NCI-H1417 (cell line): ENCODE measurements at places on chromosomes 6 and 20.

- no peak for DNase-seq
Observed at GRCh38 chr6:105196076-105196475, 16.3 kb upstream of the POPDC3 start.

DNA sequence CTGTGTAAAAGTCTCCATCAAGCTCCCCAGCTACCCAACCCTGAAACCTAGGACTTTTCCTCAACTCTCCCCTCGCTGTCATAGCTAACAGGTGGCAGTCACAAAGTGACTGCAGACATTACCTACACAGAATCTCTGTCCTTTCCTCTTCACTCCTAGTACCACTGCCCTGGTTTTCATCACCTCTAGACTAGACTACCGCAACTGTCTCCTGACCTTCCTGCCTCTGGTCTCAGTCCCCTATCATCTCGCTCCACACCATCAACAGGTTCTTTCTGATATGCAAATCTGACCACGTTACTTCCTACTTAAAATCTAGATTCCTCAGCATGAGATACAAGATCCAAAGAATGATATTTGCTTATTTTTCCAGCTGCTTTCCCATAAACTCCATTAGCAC lies 93.8 kb downstream of the SMLR1 start:
- DNase-seq: no peak

DNA sequence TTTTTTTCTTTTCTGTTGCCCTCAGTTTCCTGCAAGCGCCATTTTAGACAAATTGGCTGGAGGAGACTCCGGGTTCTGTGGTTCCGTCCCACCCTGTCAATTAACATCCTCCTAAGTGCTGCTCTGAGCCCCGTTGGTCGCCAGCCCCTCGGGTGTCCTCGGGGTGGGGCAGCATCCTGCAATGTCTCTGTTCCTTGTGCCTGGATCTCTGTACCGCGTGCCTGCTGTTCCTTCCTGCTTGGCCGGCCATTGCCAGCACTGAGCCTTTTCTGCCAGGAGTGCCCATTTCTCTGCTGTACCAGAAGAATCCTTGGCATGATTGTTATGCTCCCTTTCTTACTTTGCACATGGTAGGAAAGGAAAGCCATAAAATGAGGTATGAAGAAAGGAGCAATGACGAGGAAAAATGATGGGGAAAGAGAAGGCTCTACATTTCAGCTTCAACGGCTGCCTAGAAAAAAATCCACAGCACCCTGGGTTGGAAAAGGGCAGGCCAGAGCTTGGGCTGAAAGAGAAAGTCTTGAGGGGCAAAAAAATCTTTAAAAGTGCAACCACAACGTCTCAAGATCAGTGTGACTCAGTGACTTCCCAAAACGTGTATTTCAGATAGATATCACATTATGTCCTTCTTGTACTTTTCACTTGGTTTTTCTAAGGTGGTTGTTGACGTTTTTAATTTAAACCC lies 256.7 kb downstream of the CLIC5 start:
- DNase-seq: no peak

GRCh38 chr6:33108307-33108706 lies 32.5 kb downstream of the HLA-DPB1 start:
- DNase-seq: no peak

DNA sequence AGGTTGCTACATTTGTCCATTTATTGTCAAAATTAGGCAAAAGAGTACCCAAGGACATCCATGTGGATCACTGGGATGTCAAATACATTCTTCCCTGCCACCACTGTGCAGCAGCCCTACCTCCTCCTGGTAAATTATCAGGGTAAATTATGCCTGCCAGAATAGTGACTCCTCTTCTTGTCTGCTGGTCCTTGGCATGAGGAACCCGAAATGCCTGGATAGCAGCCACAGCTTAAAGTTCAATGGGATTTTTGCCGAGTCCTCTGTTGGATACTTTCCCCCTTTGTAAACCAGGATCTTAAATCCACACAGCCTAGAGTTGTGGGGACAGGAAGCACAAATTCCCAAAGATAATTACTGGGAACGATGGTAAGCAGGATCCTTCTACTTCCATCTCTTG lies 173.3 kb downstream of the RFX6 start:
- no peak for DNase-seq

DNA sequence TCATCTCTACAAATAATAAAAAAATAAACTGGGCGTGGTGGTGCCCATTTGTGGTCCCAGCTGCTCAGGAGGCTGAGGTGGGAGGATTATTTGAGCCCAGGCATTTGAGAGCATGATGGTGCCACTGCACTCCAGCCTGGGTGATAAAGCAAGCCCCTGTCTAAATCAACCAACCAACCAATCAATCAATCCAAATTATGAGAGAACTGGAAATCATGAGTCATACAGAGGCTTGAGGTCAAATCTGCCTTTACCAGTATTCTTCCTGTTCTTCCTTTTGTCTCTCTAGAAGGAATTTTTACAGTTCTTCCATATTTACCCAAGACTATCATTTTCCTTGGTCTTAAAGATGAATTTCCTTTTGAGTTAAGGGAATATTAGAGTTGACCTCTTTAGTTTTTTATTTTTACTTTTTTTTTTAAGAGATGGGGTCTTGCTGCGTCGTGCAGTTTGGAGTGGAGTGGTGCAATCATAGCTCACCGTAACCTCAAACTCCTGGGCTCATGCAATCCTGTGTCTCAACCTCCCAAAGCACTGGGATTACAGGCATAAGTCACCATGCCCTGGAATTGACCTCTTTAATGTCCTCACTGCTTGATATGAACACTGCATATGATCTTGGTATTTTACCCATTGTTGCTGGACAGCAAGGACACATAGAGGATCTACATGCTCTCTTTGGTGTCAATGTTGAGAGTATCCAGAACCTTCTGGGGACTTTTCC lies 44.1 kb upstream of the TXNDC5 start:
- no peak for DNase-seq

DNA sequence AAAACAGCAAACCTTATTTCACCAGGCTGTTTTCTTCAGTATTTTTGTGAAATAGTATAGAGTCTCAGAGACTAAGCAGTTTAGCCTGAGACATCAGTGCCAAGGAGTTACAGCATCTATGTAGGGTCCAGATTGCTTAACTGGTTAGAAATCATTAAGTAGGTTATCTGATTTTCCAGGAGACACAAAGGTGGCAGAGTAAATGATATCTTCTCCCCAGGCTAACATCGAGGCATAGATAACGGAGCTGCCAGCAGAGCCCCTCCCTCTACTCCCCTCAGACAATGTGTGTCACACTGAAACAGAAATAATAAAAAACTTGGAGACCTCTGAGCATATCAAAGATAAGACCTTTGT lies 473.0 kb upstream of the CITED2 start:
- DNase-seq: no peak

DNA sequence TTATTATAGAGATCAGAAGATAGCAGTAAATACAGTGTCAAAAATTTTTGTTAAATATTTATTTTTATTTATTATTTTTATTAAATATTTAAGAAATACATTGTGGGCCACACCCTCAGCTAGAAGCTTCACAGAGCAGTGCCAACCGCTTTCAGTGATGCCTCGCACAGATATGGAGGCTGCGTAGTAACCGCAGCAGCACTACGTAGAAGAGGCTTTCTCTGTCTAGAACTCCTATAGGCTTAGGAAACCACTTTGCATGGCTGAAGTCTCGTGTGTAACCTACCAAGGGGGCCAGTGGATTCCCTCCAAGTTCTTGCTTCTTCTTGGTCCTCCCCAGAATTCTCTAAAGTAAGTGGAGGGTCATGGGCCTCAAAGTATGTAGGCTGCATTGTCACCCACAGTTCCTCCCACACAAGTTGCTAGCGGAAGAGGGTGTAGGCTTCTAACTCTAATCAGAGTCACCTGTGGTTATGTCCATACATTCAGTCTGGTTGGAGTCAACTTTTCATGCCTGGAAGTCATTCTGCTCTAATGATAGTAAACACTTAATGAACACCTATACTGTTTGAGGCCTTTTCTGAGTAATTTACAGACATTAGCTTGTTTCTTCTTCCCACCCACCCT lies 285.6 kb downstream of the CDKAL1 start:
- no peak for DNase-seq

- DNase-seq: peak; percentile 48
Observed at GRCh38 chr6:75349262-75349984, 64.8 kb upstream of the TMEM30A start.

DNA sequence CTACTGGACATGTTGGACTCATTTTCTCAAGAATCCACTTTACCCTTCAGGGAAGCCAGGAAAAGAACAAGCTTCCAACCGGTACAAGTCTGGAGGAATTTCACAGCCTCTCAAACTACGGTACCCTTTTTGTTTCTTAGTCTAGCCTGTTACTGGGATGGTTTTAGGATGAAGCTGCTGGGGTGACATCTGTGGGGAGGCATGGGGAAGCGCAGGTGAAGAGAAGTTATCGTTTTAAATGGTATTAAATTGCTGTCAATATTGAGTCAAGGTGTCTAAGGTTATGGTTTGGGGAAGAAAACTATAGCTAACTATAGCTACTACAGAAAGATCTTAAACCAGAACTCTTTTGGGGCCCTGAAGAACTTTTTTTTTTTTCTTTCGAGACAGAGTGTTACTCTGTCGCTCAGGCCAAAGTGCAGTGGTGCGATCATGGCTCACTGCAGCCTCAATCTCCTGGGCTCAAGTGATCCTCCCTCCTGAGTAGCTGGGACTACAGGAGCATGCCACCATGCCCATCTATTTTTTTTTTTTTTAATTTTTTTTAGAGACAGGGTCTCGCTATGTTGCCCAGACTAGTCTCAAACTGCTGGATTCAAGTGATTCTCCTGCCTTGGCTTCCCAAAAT lies 128.7 kb downstream of the RIN2 start:
- DNase-seq: no peak

- DNase-seq: no peak
Observed at GRCh38 chr6:20927130-20927860, 393.0 kb downstream of the CDKAL1 start.

DNA sequence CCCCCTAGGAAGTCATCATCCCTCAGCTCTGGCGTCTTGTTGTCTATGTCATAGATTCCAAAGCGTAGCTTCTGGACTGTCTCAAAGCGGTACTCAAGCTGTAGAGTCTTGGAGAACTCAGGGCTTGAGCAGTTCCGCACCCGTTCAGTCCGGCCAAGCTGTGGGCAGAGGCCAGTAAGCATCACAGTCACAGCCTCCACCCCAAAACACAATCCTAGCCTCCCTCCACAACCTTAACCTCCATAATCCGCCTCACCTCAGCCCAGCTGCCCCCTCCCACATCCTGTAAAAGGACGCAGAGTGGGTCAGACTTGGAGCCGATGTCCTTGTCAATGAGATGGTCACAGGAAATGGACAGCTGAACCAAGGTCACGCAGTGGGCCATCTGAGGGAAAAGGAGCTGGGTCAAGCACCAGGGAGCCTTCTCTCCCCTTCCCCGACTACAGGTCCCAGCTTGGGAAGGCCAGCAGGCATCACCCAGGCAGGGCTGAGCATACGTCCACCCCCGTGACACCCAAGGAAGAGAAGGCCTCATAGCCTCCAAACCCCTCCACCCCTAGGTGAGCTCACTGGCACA lies 17.0 kb downstream of the SPAG4 start:
- no peak for DNase-seq

DNA sequence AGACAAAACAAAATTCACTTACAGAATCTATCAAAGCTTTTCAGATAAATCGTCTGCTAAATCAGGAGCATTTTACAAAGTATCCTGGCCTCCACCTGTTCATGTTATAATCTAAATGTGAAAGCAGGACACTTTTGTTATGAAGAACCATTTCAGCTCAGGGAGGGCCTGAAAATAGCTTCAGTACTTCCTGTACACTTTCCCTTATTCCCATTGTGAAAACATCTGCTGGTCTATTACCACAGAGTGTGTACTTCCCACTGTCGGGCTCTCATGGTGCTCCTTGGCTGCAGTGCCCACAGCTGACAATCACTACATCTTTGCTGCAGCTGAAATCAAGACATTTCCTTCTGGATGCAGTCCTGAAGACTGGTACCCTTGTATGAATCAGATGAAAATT lies 128.1 kb downstream of the OPRM1 start:
- peak; percentile 24 for DNase-seq

GRCh38 chr20:24583169-24583792 lies 113.9 kb downstream of the SYNDIG1 start:
- no peak for DNase-seq

- DNase-seq: no peak
Observed at GRCh38 chr20:44029848-44030230, 115.2 kb downstream of the TOX2 start.

DNA sequence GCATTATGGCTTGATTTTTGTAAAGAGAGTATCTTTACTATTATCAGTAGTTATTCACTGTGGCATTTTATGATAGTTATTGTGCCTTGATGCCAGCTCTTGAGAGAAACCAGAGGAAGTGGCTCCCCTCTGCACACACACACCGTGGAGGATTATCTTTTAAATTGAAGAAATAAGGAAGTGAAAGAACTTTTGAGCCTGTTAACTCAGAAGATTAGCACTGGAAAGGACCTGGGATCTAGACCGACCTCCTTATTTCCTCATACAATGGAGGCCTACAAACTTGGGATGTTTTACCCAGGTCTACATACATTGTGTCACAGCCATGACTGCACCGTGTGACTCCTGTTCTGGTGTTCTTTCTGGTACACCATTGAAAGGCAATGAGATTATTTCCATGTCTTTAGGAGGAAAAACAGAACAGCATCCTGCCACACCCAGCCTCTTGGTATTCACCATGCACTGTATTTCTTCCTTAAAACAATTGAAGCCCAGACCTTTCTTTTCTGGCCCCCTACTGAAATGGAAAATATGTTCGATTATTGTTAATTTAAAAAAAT lies 40.6 kb downstream of the HECA start:
- DNase-seq: no peak

DNA sequence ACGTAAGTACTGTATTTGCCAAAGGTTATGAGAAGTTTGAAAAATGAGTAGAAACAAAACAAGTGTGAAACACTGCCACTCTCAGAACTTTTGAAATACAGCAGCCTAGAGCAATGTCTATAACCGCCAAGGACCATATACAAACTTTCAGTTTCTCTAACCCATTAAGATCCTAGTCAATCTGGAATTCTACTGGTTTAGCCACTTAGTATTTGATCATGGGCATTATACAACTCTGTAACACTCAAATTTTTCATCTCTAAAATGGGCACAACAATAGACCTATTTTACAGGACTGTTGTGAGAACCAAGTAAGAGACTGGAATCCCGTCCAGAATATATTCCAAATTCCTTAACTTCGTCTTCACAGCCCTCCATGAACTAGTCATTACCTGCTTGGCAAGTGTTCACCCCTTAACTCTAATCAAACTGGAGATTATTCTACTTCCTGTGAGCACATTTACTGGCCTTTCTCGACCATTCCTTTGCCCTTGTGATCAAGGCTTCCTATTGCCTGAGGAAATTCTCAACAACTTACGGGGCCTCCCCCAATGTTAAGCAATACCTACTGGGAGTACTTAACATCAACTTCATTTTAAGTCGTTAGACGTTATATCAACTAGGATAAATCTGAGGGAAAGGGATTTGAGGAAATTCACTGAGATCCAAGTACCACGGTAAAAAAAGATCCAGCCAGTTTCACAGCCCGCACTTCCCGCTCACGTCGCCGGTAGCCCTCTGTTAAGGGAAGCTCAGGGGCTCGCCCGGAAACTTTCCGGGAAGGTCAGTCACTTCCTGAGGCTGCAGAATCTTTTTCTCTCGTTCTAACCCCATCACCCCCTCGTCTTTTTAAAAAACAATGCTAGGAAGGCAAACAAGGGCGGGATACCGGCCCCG lies 1.1 kb downstream of the EIF2S2 start:
- peak; percentile 42 for DNase-seq
